ENCODE measurements at places on chromosomes 16 and 17. TPM values are rescaled to one million over a fixed set of nuclear protein-coding genes. Genes with fewer than 3 reads are reported as not detected.
A peak's percentile ranks its signal among the peaks of the same experiment; 100 is the strongest.

- no peak overlapping the region for H3K27ac ChIP-seq
- H3K36me3 ChIP-seq: no peaks in the 10 kb centered on the region
- peaks cover 15% of the 10 kb centered on the region for H3K4me1 ChIP-seq
- no peak for DNase-seq
- no peak overlapping the region for H3K4me3 ChIP-seq
These were observed 7.1 kb downstream of the SGCA start for GRCh38 chr17:50172936-50173334.

Gene PYY
- polyA plus RNA-seq: not detected

- H3K27me3 ChIP-seq: no peaks in the 10 kb centered on the region
- no peak for DNase-seq
- H3K4me3 ChIP-seq: no peak overlapping the region
- no peaks in the 10 kb centered on the region for H3K4me1 ChIP-seq
- no peak overlapping the region for H3K27ac ChIP-seq
- no peaks in the 10 kb centered on the region for H3K36me3 ChIP-seq
These were observed 148.4 kb upstream of the FAM20A start for GRCh38 chr17:68749349-68750207.

- H3K27ac ChIP-seq: peak overlapping the region; percentile 35
- peaks cover 12% of the 10 kb centered on the region for H3K4me1 ChIP-seq
- no peaks in the 10 kb centered on the region for H3K27me3 ChIP-seq
- no peak for DNase-seq
These were observed 1.0 kb downstream of the TEPSIN start for GRCh38 chr17:81237591-81238489.

Gene CLEC19A
- not detected for polyA plus RNA-seq

Gene DHRS7C
- polyA plus RNA-seq: not detected

- no peak for DNase-seq
- H3K4me3 ChIP-seq: no peak overlapping the region
- no peak overlapping the region for H3K27ac ChIP-seq
- H3K4me1 ChIP-seq: no peaks in the 10 kb centered on the region
These were observed 23.6 kb upstream of the CACNA1H start for GRCh38 chr16:1129106-1129960.

GRCh38 chr16:79698341-79698753 lies 97.8 kb upstream of the MAF start:
- H3K4me3 ChIP-seq: no peak overlapping the region
- DNase-seq: no peak
- no peaks in the 10 kb centered on the region for H3K27me3 ChIP-seq
- H3K27ac ChIP-seq: no peak overlapping the region
- H3K36me3 ChIP-seq: no peaks in the 10 kb centered on the region

Gene CDRT15
- 0.29 TPM for polyA plus RNA-seq

GRCh38 chr16:67548265-67549126 lies 13.8 kb upstream of the CTCF start:
- H3K4me3 ChIP-seq: no peak overlapping the region
- DNase-seq: no peak
- peak overlapping the region; percentile 87 for H3K27ac ChIP-seq
- H3K4me1 ChIP-seq: peaks cover 43% of the 10 kb centered on the region
- H3K36me3 ChIP-seq: peaks cover 7% of the 10 kb centered on the region

GRCh38 chr17:40443988-40444899 lies 994 bp downstream of the IGFBP4 start:
- no peaks in the 10 kb centered on the region for H3K36me3 ChIP-seq
- H3K27me3 ChIP-seq: no peaks in the 10 kb centered on the region
- peak overlapping the region; percentile 61 for H3K4me3 ChIP-seq
- H3K4me1 ChIP-seq: peaks cover 19% of the 10 kb centered on the region
- no peak overlapping the region for H3K27ac ChIP-seq

Measured in GM12878 (cell line).